Brain microvascular endothelial cell (primary cell): ENCODE measurements at places on chromosomes 1 and 21.

- no peak for DNase-seq
Measured at GRCh38 chr1:59554011-59554663, 257.2 kb downstream of the FGGY start.

- DNase-seq = no peak
Measured at GRCh38 chr1:149849947-149850360, 49.4 kb upstream of the BOLA1 start.

- DNase-seq = no peak
Measured at GRCh38 chr1:153841463-153841994, 66.3 kb downstream of the SLC27A3 start.

- peak; percentile 25 for DNase-seq
Measured at GRCh38 chr21:26148840-26149354, 21.7 kb downstream of the APP start.

DNA sequence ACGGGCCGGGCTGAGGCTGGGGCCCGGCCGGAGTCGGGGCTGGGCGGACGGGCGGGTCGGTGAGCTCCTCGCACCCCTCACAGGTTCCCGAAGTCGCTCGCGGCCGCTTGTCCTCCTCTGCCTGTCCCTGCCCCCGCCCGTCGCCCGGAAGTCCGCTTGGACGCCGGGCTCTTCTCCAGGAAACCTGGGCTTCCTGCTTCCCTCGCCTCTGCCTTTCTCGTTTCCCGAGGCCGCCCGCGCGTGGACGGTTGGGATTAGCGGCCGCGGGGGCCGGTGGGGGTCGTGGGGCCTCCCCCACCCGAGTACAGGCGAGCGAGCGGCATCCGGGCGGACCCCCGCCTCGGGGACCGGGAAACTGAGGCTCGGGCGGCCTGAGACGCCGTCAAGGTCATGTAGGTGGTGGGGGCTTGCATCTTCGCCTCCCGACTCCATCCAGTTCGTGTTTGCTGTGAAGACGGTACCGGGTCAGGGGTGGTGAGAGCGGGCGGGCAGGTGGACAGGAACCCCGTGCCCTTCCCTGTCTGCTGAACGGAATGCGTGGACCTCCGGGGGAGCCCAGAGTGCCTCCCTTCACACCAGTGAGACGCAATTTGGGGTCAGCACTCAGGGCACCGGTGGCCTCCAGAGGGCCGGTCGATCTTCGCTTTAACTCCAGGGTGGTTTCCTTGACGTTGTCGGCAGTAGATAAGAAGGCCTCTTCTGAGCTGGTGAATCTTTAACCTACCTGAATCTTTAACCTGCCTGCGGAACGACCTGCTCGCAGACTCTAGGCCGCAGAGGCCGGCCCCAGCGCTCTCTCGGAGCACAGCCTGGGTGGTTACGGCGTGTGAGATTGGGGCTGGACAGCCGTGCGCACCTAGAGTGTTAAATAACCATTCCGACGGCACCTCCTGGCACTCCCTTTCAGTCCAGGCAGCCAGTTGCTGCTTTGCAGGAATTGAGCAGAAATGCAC is 686 bp downstream of the ARF1 start:
- DNase-seq = no peak

GRCh38 chr1:160125746-160126145 is 10.2 kb downstream of the ATP1A2 start:
- peak; percentile 27 for DNase-seq

- peak; percentile 9 for DNase-seq
Measured at GRCh38 chr1:206556750-206557635, 49.7 kb downstream of the RASSF5 start.

DNA sequence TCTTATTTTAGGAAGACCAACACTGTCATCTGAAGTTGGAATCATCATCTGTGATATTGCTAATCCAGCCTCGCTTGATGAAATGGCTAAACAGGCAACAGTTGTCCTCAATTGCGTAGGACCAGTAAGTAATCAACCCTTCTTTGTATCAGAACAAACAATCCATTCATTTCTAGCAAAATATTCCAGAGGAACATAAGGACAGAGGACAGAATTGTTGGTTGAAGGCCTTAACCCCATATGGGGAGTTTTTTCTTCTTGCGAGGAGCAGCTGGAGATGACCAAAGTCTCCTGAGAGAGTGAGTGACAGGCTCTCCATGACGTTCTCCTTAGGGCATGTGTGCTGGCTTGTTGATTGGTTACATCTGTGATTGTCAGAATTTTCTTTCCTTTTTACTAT is 2.7 kb downstream of the SCCPDH start:
- DNase-seq = no peak

DNA sequence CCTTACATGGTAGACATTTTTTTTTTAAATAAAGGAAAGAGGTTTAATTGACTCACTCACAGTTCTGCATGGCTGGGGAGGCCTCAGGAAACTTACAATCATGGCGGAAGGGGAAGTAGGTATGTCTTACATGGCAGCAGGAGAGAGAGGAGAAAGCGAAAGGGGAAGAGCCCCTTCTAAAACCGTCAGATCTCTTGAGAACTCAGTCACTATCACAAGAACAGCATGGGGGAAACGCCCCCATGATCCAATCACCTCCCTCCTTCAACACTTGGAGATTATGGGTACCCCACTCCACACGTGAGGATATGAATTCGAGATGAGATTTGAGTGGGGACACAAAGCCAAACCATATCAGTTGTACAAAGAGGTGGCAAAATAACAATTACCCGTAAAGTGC is 301.7 kb downstream of the GRIK1 start:
- DNase-seq = no peak

DNA sequence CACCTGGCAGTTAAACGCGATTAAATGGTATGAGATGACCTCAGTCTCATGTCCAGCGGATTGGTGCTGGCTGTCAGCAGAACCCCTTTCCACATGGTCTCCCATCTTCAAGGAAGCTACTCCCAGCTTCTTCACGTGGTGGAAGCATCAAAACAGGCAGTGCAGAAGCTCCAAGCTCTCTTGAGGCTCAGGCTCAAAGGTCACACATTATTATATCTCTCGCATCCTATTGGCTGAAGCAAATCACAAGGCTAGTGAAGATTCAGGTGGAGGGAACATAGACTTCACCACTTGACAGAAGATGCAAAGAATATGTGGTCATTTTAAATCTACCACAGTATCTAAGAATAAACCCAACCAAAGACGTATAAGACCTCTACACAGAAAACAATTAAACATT is 181.9 kb downstream of the VPS13D start:
- no peak for DNase-seq

- DNase-seq = peak; percentile 28
Measured at GRCh38 chr1:99956755-99957154, 13.0 kb upstream of the SLC35A3 start.

DNA sequence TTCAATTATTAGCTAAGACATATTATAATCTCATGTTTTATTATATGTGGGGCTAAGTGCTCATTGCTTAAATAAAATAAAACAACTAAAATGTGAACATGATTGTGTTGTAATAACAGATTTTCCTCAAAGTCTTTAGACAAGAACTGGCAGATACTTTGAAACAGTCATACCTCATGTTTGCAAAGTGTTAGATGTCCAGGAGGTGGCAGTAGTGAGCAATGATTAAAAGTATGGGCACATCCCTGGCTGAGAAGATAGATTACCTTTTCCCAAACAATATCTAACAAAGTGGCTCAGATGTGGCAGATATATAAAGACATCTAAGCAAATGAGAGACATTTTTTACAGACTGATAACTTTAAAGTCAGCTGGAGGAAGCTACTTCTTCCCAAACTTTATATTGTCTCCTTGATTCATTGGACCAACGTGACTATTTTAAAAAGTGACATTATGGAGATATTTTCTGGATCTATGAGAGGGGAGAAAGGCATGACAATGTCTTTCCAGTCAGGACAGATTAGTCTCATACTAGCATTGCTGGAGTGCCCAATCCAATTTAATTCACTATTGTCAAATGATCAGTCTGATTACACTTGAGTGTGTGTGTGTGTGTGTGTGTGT is 269.8 kb downstream of the S1PR1 start:
- DNase-seq = peak; percentile 56

DNA sequence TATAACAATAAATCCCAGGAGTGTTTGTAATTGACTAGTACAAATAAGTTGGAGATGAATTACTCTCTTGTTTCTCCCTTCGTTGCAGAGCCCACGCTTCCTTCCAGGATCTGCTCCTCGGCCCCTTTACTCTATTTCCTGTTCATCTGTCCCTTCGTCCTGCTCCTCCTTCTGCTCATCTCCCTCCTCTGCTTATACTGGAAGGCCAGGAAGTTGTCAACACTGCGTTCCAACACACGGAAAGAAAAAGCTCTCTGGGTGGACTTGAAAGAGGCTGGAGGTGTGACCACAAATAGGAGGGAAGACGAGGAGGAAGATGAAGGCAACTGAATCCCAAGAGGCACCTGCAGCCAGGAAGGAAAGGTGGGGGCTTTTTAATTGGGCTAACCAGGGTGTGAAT is 26.4 kb upstream of the TTF2 start:
- DNase-seq = no peak

- no peak for DNase-seq
Measured at GRCh38 chr1:93938461-93939145, 29.4 kb upstream of the GCLM start.

GRCh38 chr1:206850401-206850800 is 15.0 kb upstream of the IL20 start:
- DNase-seq = no peak

- DNase-seq = no peak
Measured at GRCh38 chr1:112927462-112927990, 28.5 kb downstream of the SLC16A1 start.

GRCh38 chr1:229860926-229861325 is 206.1 kb upstream of the GALNT2 start:
- DNase-seq = no peak

DNA sequence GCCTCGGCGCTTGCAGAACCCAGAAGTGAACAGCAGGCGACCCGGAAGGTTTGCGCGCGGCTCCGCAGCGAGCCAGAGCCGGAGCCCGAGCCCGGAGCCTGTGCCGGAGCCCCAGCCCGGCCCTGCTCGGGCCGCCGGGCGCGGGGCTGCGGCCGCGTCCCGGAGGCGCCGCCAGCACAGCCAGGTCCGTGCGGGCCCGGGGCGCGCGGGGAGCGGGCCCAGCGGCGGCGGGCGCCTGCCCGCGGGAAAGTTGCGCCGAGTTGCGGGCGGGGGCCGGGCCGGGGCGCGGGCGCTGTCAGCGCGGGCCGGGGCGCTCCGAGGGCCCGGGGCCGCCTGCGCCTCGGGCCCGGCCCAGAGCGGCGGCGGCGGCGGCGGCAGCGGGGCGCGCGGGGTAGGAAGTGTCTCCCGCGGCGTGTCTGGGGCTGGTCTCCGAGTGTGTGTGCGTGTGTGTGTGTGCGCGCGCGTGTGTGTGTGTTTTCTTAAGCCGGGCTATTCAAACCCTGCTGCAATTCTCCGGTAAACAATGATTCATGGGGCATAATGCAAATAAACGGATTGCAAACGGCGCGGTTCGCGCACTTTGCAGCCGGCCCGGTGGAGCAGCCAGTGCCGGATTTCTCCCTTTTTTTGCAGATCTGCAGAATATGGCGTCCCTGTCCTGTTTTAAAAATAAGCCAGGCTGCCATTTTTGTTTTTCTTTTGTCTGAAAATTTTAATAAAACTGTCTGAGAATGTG is at the start of gene ZNF362:
TSS of gene ZNF362 (plus strand) at position 22 of the 736 bp plus-strand sequence. CDS start 14,083 bp downstream, outside the sequence.
- peak; percentile 69 for DNase-seq

GRCh38 chr1:69967245-69967766 is 238.1 kb downstream of the LRRC40 start:
- peak; percentile 6 for DNase-seq

- DNase-seq = no peak
Measured at GRCh38 chr1:206736878-206737728, 33.5 kb upstream of the IL19 start.

GRCh38 chr1:116167625-116168276 is 56.6 kb downstream of the MAB21L3 start:
- DNase-seq = no peak

DNA sequence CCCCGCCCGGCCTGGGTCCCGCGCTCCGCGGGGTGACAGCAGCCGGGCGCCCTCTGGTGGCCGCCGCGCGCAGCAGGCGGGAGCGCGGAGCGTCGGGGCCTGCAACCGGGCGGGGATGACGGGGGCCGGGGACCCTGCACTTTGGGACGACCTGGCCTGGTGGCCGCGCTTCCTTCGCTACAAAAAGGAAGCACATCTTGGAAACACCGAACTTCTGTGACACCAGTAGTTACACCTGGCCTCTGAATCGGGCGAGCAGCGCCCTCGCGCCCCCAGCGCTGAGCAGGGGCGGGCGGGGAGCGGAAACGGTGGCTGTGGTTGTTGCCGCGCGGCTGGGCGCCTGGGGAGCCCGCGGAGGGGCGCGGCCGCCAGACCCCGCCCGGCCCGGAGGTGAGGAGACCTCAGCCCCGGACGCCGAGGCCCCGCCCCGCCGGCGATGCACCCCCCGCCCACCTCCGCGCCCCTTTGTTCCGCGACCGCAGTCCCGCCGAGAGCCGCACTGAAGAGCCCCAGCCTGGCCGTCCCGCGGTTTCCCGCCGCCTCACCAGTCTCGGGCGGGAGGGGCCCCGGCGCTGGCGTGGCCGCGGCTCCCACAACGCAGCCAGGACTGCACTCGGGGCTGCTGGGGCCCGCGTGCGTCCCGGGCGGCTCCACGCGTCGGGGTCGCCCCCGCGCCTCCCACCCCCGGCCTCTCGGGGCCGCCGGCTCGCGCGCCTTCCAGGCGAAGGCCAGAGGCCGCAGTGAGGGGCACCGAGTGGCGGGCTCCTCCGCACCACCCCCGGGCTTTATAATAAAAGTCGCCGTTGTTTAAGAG is 59.3 kb downstream of the H3-3A start:
- DNase-seq = no peak

DNA sequence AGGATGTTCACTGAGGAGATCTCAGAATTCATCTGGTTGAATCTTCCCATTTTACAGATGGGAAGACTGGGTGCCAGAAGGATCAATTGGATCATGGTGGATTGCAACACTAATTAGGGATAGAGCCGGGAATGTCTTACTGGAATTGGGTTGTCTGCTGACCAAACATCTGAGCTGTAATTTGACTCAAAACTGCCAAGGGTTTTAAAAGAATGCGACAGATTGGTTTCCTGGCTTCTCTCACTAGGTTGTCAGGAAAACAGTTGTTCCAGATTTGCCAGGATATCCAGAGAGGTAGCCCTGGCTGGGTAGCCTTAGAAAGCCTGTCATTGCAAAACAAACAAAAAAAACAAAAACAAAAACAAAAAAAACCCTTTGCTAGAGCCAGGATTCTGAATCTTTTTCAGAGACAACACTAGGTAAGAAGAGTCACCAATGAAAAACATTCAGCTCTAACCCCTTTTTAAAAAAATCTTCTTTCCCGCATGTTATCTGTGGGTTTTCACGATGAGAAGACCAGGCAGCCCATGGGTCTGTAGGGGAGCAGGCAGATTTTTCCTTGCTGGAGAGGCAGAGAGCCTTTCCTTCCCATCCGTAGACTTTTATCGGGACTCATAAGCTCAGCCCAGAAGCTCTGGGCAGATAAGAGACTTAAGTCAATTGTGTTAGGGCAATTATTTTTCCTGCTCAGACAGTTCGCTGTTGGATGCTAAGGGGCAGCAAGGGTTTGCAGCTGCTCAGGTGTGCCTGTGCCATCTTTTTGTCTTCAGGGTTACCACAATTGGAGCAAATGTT is 418.9 kb downstream of the PRDM2 start:
- DNase-seq = no peak

GRCh38 chr1:219283541-219283940 is 109.9 kb downstream of the LYPLAL1 start:
- no peak for DNase-seq

- DNase-seq = no peak
Measured at GRCh38 chr1:162612606-162613400, 19.5 kb upstream of the DDR2 start.
